ENCODE measurements at places on chromosomes 16 and 17.
A peak's percentile ranks its signal among the peaks of the same experiment; 100 is the strongest.

DNA sequence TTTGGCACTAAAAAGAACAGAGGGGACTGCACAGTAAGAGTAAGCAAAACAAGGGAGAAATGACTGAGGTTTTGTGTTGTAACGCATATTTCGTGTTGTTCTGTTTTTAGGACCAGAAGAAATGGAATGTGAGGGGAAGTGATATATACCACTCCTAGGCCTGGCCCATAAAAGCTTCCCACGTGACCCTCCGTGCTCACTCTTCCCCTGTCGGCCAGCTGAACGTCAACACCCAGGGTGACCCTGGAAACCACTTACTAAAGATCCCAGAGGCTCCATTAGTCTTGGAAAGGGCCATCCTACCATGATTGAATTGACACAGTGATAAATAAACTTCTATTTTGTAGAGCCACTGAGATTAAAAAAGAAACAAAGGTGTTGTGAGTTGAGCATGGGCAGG is 79.8 kb downstream of the HELZ start:
- no peak for DNase-seq

GRCh38 chr16:85123891-85124635 is 11.8 kb upstream of the CIBAR2 start:
- no peak for DNase-seq

GRCh38 chr17:80942423-80943345 is 49.0 kb upstream of the CHMP6 start:
- no peak for DNase-seq

GRCh38 chr16:10121491-10121890 is 60.7 kb downstream of the GRIN2A start:
- no peak for DNase-seq

- DNase-seq = no peak
Measured at GRCh38 chr17:78233678-78234077, 2.2 kb downstream of the TMEM235 start.

- DNase-seq = no peak
Measured at GRCh38 chr16:24446189-24446588, 93.2 kb upstream of the RBBP6 start.

DNA sequence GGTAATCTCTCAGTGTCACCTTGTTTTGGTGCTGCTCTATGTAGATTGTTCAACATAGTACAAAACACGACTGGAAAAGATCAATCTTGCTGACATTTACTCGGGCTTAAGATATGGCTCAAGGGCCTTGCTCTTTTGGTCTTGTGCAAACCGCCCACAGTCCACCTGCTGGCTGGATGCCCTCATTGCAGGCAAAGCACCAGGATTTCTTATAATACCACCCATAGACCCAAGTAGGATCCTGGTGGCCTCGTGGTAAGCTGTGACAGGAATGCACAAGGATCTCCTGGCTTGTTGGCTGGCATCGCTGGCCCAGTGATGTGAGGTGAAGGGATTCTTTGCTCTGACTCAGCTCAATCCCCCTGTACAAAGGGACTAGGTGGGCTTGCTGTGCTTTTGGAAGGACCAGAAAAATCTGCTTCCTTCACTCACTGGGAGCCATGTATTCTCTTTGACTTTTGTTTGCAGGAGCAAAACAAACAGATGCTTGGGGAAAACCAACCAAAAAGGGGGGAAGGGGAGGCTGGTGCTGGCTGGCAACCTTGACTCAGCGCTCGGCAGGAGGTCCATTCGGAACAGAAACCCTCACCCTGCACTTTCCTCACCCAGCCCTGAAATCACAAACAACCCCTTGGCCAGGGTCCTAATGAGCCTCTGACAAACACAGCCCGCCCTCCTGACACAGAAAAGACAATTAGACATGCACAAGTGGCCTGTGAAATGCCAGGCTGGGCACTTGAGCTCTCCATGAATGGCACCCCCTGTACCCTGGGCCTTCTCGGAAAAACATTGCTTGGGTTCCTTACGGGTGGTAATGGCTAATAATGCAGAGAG is 36.6 kb upstream of the MED9 start:
- DNase-seq = peak; percentile 80

- DNase-seq = no peak
Measured at GRCh38 chr17:19979917-19980770, 2.5 kb upstream of the AKAP10 start.

Data from CD4-positive, alpha-beta T cell treated with Interleukin-2 at 100 ng/mL for 4 hours (primary cell).